ENCODE measurements at places on chromosomes 12 and 14. TPM values are rescaled to one million over a fixed set of nuclear protein-coding genes. Genes with fewer than 3 reads are reported as not detected.

FGD4 gene
- total RNA-seq = 25.8 TPM

NCAPD2 gene
- 145 TPM for total RNA-seq

RNU4-1 gene
- total RNA-seq = under 0.01 TPM

SERPINA10 gene
- not detected for total RNA-seq

SRRM4 gene
- 0.14 TPM for total RNA-seq

SLC16A7 gene
- total RNA-seq = 12.3 TPM

A2M gene
- 1,063 TPM for total RNA-seq

SLC25A47 gene
- not detected for total RNA-seq

SLC8A3 gene
- total RNA-seq = 0.85 TPM

P2RX2 gene
- total RNA-seq = not detected
